ENCODE measurements at places on chromosomes 5 and 9. TPM values are rescaled to one million over a fixed set of nuclear protein-coding genes. Genes with fewer than 3 reads are reported as not detected.

DNA sequence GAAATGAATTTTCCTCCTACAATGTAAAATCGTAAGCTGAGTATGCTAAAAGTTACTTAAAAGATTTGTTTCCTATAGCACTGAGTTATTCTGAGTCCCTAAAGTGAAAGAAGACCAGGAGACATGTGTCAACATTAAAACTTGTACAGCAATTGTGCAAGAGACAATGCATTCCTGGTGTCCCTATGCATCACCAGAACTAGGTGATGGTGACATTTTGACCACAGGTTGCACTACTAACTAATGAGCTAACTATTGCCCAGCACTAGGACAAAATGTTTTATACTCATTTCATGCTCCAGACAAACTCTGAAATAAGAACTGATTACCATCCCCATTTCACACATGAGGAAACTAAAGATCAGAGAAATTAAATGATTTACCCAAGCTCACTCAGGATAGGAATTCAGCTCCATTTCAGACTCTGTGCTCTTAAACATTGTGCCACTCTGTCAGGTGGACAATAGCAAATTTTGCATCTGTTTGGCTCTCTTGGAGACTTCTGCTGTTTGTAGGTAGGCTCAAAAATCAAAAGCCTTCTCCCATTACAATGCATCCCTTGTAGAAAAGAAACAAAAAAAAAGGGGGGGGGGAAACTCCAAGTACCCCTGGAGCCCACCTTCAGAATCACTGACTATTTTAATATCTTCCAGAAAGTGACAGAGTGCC lies 269.2 kb downstream of the ACTL7B start:
- no peak for DNase-seq

DNA sequence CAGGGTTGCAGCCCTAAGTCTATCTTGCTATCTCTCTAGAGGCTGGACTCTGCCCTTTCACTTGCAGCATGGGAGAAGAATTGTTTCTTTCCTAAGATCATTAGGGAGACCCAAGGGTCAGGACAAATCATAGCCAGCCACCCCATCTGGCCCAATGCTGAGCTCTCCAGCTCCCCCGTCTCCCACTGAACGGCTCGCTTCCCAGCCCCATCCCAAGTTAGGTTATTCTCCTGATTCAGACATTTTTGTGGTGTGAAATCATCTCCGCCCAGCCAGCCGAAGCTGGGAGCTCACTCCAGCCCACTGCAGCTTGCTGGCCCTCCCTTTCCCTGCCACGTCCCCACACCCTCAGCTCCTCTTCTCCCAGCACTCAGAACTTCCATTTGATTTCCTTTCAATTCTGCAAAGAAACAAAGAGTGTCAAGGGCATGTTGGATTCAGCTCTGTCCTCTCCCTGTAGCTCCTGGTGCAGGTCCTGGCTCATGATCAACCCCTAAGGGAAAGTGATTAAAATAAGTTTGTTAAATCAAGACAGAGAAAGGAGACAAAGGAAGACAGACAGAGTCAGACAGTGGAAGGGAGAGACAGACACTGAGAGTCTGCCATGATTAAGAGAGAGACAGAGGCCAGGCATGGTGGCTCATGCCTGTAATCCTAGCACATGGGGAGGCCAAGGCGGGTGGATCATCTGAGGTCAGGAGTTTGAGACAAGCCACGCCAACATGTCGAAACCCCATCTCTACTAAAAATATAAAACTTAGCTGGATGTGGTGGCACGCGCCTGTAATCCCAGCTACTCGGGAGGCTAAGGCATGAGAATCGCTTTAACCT lies 12.6 kb upstream of the SPARC start:
- DNase-seq = peak; percentile 88

DNA sequence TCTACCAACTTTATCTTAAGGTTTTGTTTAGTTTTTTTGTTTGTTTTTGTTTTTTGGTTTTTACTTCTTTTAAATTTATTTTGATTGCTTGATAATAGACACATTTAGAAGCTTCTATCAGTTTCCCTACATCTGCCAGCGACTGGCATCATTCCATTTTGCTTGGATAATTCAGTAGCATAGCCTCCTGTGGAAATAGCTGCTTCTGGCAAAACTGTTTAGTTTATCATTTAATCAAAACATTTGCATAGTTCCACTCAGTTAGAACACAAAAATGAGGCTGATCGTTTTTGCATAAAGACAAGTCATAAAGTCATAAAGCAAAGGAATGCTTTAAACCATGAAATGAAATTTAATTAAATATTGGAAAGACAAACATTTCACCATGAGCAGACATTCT lies 133.7 kb upstream of the NFIL3 start:
- DNase-seq = no peak

Gene INSL6
- total RNA-seq = not detected

GRCh38 chr9:72480921-72481320 lies 40.5 kb upstream of the TMC1 start:
- DNase-seq = no peak

DNA sequence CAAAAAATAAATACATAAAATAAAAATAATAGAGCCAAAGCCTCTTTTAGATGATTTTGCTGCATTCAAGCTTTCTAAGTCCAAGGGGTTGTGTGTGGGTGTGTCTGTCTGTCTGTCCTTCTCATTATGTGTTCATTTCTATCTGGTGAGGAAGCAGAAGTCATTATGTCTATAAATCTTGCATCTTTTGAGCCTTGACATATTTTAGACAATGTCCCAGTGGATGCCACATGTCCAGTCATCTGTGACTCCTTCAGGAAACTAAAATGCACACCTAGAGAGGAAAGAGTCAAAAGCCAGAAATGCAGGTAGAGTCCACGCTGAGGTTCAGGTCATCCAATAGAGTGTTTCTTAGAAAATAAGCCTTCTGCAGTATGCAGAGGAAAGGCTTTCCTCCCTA lies 80.9 kb downstream of the GALNT10 start:
- no peak for DNase-seq

GRCh38 chr9:123925161-123925560 lies 4.8 kb downstream of the DENND1A start:
- DNase-seq = no peak

GRCh38 chr9:1530696-1531095 lies 480.5 kb downstream of the DMRT2 start:
- DNase-seq = no peak

DNA sequence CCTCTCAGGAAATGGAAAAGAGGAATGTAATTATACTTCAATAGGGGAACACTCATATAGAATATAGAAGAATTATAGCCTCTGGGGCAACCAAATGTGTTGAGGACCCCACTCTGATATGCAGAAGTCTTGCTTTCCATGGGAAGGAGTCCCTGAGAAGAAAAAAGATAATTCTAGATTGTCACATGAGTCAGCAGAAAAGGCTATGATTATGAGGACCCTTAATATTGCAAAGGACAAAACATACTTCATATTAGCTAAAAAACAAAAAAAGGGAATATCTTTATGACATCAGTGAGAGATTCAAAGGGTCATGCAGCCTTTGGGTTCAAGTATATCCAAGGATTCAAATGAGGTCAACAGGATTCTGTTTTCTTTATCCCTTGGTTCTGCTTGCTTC lies 119.5 kb downstream of the PIK3R1 start:
- DNase-seq = no peak

- no peak for DNase-seq
These were observed 98.0 kb downstream of the ATPSCKMT start for GRCh38 chr5:10151656-10152055.

Gene DMRT2
- 0.33 TPM for total RNA-seq

DNA sequence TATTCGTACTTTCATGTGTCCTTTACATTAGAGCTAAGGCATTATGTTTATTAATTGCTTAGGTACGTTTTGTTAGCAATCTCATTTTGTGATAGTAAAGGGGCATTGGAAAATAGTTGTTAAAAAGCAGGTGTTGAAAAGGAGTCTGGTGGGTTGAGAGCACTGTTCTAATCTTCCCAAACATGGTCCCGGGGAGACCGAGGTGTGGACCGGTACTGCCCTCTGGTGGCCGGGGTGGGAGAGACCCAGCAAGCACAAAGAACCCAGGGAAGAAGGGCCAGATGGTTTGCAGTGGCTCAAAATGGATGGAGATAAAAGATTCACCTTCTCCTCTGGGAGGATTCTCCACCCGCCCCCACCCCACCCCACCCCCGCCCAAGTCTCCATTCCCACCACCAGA lies 26.1 kb downstream of the IDNK start:
- peak; percentile 73 for DNase-seq

DNA sequence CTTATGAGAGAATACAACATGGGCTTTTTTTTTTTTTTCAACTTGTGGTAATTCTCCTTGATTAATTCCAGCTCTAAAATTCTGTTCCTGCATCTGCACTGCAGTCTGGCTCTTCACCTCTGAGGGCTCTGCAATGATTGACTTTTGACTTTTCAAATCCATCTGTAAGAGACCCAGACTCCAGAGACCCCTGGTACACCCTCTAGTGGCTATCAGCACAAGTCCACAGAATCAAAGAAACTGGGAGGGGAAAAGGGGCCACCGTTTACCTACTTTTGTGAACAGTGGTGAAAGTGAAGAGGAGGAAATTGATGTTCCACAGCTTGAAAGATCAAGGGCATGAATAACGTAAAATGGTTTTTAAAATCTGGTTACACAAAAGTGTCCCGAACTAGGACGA lies 151.6 kb downstream of the SLIT3 start:
- DNase-seq = no peak

- no peak for DNase-seq
These were observed 7.4 kb upstream of the ENTPD8 start for GRCh38 chr9:137448602-137448962.

Gene HINT1
- total RNA-seq = 255 TPM

DNA sequence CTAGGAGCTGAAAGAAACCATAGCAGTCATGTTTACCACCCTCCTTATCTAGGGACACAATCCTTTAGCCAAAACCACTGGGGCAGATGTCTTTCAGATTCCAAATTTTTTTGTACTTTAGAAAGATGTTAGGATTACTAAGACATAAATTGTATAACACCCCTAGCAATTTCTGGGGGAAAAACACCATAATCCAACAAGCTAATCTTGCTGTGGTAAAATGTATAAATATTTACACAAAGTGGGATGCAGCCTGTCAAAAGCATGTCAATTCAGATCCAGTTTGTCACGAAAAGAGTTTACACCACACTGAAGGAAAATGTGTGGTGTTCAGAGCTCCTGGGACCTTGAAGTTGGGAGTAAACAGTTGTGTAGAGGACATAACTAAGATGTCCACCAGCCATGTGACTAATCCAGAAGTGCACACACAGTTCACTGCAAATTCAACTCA lies 274.3 kb downstream of the ADAMTSL1 start:
- no peak for DNase-seq

DNA sequence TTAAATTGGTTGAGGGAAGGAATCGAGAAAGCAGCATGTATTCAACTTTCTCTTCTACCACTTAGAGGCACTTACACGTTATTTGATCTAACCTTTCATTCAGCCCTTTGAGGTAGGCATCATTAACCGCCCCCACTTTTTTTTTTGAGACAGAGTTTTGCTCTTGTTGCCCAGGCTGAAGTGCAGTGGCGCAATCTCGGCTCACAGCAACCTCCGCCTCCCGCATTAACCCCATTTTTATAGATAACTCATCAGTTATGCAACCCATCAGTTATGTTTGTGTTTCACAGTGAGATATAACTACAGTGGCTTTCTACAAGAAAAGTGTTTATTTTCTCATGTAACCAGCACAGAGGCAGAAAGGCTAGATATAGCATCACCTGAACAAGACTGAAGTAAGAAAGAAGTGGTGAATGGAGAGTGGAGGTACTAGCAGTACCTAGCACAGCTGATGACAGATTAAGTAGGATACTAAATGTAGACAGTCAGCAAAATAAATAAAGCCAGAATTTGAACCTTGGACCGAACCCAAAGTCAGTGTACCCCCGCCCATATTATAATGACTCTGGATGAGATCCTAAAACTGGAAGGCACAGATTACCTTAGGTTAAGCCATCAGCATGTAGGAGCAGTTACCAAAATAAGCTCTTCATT lies 91.2 kb downstream of the PJA2 start:
- DNase-seq = no peak

GRCh38 chr9:88044200-88044599 lies 69.9 kb upstream of the CDK20 start:
- no peak for DNase-seq

Gene GARIN3
- not detected for total RNA-seq

DNA sequence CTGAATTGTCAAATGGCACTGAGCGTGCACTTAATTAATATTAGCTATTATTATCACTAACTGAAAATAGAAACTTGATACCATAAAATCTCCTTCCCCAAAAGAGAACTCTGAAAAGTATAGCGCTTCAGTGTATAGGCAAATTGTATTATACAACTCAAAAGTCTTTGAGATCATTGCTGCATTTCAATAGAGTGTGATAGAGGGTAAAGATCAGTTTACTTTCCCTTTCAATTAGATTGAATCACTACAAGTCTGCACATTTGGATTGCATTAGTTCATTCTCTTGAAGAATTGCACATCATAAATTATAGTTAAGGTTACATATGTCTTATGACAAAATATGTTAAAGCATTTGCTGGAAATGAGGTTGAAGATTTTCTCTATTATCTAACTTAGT lies 13.4 kb upstream of the GRIN3A start:
- no peak for DNase-seq

DNA sequence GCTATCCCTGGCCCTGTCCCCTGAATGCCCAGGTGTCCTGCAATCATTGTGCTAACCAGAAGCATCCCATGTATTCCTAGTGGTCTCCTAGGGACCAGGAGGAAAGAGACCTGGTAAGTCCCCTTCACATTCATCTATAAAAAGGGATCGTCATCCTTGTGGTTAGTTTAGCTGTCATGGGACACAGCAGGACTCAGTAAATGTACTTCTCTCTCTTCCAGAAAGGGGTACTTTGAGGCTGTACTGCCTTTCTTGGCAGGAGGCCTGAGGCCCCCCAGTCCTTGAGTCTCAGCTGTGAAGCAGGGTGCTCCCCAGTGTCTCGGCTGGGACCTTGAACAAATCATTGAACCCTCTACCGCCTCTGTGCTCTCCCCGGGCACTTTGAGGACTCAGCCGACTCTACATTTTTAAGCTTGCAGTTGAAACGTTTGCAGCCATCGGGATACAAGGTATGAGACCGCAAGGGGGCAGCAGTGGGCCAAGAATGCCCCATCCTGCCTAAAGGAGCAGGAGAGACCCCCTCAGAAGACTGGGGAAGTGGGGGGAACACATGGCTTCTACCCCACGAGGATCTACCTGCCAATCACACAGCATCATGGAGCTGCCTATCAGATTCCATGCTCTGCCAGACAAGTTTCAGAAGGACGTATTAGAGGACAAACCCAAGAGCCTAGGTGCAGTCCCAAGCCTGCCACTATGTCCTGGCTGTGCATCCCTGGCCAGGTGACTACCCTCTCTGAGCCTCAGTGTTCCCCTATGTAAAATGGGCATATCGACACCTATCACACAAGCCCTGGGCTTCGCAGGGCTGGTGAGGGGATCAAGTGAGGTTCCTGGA lies 2.4 kb upstream of the PHYKPL start:
- peak; percentile 79 for DNase-seq

- DNase-seq = no peak
These were observed 29.1 kb upstream of the LMX1B start for GRCh38 chr9:126584611-126585010.

GRCh38 chr9:124216474-124217176 lies 41.1 kb upstream of the NEK6 start:
- peak; percentile 54 for DNase-seq

- DNase-seq = no peak
These were observed 232.1 kb downstream of the ENC1 start for GRCh38 chr5:74408150-74409043.

- no peak for DNase-seq
These were observed 156.4 kb upstream of the LHFPL2 start for GRCh38 chr5:78804995-78805394.

Gene CDC25C
- total RNA-seq = not detected

Gene IL13
- not detected for total RNA-seq

GRCh38 chr5:145629047-145629446 lies 206.1 kb downstream of the PRELID2 start:
- no peak for DNase-seq

Gene ASS1
- total RNA-seq = 84.2 TPM

- DNase-seq = peak; percentile 46
These were observed 213.2 kb upstream of the IER5L start for GRCh38 chr9:129391221-129391661.

Gene SLC45A2
- total RNA-seq = not detected
